Aorta (tissue), 5 donors: ENCODE measurements at places on chromosomes 3 and 15.

GRCh38 chr3:132180337-132180791 lies 136.8 kb upstream of the ACP3 start:
- no peak overlapping the region for H3K4me3 ChIP-seq
- H3K4me1 ChIP-seq, result no peaks in the 10 kb centered on the region
- H3K27me3 ChIP-seq, result no peaks in the 10 kb centered on the region
- DNase-seq, result no peak

DNA sequence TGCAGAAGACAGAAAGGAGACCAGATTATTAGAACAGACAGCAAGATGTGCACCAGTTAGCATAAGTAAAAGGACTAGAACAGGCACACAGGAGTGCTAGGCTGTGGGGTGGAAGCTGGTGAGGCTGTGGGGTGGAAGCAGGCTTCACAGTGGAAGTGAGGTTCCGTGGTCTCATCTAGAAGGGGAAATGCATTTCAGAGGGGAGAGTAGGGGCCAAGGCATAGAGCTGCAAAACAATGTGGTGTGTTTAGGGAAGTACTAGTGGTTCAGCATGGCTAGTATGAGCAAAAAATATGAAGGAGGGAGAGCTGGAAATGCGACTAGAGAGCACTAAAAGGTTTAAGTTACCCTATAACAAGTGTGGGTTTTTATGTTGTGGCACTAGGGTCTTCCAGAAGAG lies 6.5 kb downstream of the POPDC2 start:
- H3K4me1 ChIP-seq, result no peaks in the 10 kb centered on the region
- H3K4me3 ChIP-seq, result no peak overlapping the region
- H3K27me3 ChIP-seq, result no peaks in the 10 kb centered on the region
- H3K27ac ChIP-seq, result no peak overlapping the region
- no peak for DNase-seq

DNA sequence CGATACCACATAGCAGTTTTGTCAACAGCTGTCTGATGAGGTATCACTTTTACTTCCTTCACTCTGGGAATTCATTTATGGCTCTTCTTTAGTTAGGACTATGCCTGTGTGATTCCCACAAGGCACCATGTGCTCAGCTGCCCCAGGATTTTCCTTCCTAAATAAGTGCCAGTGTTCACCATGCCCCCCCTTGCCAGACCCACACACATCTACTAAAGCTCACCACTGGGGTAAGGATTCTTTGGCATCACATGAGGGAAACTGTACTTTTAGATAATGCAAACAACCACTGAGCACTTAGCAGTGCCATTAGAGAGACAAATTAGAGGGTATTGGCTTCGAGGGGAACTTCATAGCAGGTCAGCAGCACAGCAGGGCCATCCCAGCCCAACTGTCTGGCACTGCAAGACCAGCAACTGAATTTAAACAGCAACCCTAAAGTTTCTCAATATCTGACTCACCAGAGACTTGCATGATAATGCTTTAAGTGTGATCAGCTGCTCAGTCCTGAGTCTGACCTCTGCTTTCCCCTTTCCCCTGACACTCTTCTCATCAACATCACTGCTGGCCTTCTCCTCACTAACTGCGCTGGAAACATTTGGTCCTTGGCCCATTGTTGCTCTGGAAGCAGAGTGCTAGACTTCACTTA lies 114.3 kb downstream of the STAC start:
- no peak overlapping the region for H3K27ac ChIP-seq
- no peak overlapping the region for H3K4me3 ChIP-seq
- H3K36me3 ChIP-seq, result peaks cover 11% of the 10 kb centered on the region
- H3K4me1 ChIP-seq, result no peaks in the 10 kb centered on the region

DNA sequence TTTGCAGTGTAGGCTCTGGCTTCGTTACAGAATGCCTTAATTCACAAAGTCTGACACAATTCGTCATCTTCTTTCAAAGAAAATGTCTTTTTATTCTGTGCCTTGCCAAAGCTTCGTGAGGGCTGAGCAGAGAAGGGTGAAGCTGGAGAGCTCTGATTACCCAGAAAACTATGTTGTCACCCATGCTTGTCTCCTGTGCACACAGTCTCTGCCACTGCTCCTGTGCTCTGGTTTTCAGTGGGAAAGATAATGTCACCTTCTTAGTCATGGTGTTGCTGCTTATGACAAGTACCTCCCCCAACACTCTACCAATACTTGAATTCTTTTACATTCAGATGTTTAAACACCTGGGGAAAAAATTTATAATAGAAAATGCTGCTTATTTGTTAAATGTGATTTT lies 509.2 kb upstream of the GRM7 start:
- H3K27ac ChIP-seq, result no peak overlapping the region
- DNase-seq, result no peak
- no peak overlapping the region for H3K4me3 ChIP-seq
- H3K27me3 ChIP-seq, result no peaks in the 10 kb centered on the region
- no peaks in the 10 kb centered on the region for H3K36me3 ChIP-seq
- no peaks in the 10 kb centered on the region for H3K4me1 ChIP-seq
